ENCODE measurements at places on chromosomes 16 and 17.
A peak's percentile ranks its signal among the peaks of the same experiment; 100 is the strongest.

DNA sequence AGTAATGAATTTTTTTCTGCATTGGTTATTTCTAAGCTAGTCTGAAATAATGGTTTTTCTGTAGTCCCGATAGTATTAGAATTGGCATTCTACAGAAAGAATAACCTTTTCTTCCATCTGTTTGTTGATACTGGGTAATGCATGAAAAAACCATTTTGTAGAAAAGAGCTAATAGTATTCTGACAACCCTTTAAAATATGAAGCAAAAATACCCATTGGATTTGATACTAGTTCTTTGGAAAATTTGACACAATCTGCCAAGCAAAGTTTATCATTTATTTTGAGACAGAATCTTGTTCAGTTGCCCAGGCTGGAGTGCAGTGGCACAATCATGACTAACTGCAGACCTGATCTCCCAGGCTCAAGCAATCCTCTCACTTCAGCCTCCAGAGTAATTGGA, 366.8 kb upstream of the MON1B start:
- no peak for DNase-seq

- peak; percentile 57 for DNase-seq
Observed at GRCh38 chr16:10514369-10515055, 65.9 kb downstream of the EMP2 start.

GRCh38 chr17:5078106-5079028, at the start of gene ZFP3:
ZFP3 (plus strand) TSS chr17:5078467; CDS start chr17:5091505, 13,038 bp downstream.
- DNase-seq, result peak; percentile 69

- DNase-seq, result no peak
Observed at GRCh38 chr16:57663917-57664661, 4.0 kb upstream of the ADGRG3 start.

DNA sequence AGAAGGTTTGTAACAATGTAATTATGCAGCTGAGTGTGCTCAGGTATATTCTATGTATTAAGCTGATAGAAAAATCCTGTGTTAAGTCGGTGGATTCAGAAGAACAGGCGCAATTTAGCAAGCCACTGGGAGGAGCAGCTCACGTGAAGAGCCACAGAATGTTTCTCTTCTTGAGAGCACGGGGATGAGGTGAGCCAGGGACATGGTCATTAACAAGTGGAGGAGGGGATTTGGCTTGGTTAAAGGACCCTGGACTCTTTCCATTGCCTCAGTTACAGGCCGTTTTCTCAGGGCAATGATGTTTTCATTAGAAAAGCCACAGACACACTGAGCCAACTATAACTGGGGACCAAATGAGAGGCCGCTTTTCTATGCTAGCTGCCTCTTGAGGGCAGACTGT, 178.7 kb downstream of the SNX29 start:
- no peak for DNase-seq

DNA sequence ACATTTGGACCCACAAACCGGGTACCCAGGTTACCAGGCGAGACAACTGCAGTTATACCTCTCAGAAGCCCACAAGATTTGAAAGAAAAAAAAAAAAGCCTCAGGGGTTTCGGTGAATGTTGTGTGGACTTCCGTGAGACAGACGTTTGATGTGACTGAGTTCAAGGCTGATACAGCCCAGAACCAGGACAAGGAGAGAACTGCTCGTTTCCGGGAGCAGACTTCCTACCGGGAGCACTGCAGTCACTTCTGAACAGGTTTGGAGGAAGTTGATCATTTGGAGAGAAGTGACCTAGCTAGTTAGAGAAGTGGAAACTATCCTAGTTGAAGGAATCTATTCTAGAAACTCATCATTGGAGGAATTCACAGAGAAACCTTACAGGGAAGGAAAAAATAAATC, 847 bp downstream of the CKLF start:
- peak; percentile 32 for DNase-seq

DNA sequence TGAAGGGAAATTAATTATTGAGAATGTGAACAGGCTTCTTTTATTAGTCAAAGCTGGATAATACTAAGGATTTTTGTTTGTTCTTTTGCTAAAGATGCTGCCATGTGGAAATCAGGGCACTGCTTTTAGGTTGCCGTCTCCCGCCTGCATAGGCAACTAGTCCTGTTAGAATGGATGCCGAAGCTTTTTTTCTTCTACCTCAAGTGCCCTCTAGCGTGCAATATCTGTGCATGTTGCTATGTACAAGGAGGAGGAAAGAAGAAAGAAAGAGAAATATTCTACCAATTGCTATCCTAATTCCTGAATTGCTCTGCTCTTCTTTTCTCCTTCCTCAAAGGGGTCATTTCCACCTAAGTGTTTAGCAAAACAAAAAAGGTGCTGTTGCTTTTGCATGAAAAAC, 5.2 kb upstream of the CDH8 start:
- no peak for DNase-seq

- no peak for DNase-seq
Observed at GRCh38 chr16:85514295-85514597, 98.9 kb upstream of the GSE1 start.

DNA sequence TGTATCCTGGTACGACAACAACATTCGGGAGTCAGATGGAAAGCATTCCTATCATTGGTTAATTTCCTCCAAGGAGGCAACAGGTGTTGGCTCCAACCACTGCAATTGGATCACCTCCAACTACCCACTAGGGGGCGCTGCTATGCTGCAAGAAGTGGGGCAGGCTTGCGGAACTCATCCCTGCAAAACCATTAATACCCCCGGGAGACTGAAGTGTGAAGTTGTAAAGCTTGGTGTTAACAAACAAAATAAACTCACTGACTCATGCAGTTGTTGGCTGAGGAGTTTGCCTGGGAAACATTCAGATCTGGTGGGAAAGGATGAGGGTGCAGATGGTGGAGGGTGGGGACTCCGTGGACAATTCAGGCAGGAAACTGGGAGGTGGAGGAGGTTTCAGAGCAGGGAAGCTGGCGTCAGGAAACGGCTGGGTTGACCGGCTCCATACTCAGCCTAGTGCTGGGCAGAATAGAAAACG, 84.9 kb downstream of the HS3ST2 start:
- peak; percentile 71 for DNase-seq

DNA sequence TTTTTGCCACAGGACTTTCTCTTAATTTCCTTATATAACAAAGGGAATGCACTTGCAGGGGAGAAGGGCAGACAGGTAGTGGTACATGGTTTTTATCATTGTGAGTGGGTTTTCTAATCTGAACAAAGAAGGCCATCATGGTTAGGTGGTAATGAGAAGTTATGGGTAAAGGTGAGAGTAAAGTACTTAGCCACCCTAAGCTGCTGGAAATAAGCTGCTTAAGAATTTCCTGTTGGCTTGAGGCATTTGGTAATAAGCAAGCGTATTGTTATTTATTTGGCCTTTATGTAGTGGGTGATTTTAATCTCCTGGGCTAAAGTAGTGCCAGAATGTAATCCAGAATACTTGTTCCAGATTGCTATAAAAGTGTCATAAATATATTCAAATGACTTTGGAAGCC, 27.1 kb downstream of the TAC4 start:
- no peak for DNase-seq

GRCh38 chr17:74149597-74150427, 53.7 kb upstream of the RPL38 start:
- DNase-seq, result no peak

DNA sequence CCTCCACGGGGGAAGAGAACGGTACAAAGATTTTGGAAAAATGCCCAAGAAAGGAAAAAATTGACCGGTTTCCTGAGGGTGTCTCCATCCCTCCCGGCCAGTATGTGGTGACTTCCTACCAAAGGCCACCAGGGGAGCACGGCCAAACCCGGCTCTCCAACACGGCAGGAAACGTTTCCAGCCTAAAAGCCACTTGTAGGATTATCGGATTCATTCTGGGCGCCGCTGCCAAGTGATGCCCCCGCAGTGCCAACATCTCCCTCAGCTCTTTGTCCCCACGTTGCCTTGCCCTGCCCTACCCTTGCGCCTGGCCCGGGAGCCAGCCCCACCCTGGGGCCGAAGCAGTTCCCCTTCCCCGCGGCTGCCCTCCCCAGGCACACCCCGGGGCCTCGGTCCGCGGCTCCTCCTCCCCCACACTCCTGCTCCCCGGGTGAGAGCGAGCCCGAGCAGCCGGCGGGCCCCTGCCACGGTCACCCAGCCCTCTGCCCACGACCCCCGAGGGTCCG, 688 bp downstream of the CRK start:
- peak; percentile 60 for DNase-seq

GRCh38 chr16:89700649-89701424, 668 bp downstream of the SPATA2L start:
- DNase-seq, result peak; percentile 49

- no peak for DNase-seq
Observed at GRCh38 chr16:29857133-29857760, 5.8 kb downstream of the CDIPT start.

DNA sequence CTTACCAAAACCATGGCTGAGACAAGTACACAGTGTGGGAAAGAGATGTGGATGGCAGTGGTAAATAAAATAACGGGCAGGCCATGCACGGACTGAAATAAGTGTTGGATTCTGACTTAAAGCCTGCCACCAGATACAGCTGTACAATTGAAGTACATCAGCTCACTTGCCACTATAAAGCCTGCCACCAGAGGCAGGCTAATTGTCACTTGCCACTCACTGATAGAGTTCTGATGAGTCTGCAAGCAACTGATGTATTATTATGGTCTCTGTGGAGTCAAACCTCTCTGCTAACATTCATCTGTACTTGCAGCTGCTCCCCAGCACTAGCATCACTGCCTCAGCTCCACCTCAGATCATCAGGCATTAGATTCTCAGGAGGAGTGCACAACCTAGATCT, 93.0 kb downstream of the CYTH1 start:
- DNase-seq, result no peak

Data from activated CD4-positive, alpha-beta T cell treated with anti-CD3 and anti-CD28 coated beads, Interleukin-2, Interleukin-6, amounts not matched to agents 100 ng/mL and 50 ng/mL, durations not matched to agents 16 hours and 8 hours (primary cell).